Vagina (tissue), 2 donors: ENCODE measurements at places on chromosomes 16 and 17.

DNA sequence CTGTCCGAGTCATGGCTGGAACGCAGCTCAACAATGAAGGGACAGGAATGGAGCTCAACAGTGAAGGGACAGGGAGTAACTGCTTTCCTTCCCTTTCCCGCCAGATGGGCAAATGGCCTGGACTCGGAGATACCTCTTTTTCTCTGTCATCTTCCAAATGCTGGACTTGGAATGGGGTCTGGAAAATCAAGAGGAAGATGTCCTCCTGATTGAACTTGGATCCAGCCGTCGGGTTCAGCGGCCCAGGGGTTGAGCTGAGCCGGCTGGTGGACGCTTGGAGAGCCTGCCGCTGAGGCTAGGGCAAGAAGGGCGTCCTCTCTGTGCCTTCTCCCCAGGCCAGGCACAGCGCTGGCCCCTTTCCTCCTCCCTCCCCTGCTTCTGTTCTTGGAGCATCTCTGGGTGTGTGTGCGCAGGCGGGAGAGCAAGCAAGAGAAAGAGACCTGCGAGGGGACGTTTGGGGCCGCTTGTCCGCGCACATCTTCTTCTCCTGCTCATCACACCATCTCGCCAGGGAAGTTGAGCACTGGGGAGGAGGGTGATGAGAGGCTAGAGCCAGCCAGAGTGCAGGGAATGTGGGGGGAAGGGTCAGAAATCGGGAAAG, 6.6 kb downstream of the NEUROD2 start:
- DNase-seq = no peak
- H3K4me1 ChIP-seq = peaks cover 48% of the 10 kb centered on the region
- no peaks in the 10 kb centered on the region for H3K36me3 ChIP-seq
- no peak overlapping the region for H3K27ac ChIP-seq

GRCh38 chr17:77300016-77300686, 159.4 kb downstream of the SEC14L1 start:
- H3K4me1 ChIP-seq = peaks cover 13% of the 10 kb centered on the region
- no peaks in the 10 kb centered on the region for H3K36me3 ChIP-seq
- H3K4me3 ChIP-seq = no peak overlapping the region
- no peaks in the 10 kb centered on the region for H3K27me3 ChIP-seq
- no peak overlapping the region for H3K27ac ChIP-seq

DNA sequence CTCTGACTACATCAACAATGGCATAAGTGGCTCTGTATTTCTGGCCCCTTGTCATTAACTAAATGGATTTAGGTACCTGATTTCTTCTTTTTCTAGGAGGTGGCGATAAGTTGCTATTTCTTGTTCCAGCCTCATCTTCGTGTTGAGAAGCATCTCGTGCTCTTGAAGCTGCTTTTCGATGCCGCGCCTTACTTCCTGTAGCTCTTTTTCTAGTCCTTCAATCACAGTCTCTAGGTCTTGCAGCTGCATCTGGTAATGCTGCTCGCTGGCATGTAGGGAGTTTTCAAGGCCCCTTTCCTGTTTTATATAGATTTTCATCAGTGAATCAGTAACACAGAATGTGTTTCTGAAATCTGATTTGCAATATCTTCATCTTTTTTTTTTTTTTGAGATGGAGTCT, 5.1 kb downstream of the KRT222 start:
- H3K27ac ChIP-seq = no peak overlapping the region
- H3K27me3 ChIP-seq = no peaks in the 10 kb centered on the region
- DNase-seq = no peak
- no peaks in the 10 kb centered on the region for H3K4me1 ChIP-seq
- H3K4me3 ChIP-seq = no peak overlapping the region

GRCh38 chr16:87253536-87253935, 63.7 kb downstream of the C16orf95 start:
- no peaks in the 10 kb centered on the region for H3K4me1 ChIP-seq
- H3K4me3 ChIP-seq = no peak overlapping the region
- no peaks in the 10 kb centered on the region for H3K36me3 ChIP-seq
- no peak for DNase-seq
- H3K27me3 ChIP-seq = no peaks in the 10 kb centered on the region

DNA sequence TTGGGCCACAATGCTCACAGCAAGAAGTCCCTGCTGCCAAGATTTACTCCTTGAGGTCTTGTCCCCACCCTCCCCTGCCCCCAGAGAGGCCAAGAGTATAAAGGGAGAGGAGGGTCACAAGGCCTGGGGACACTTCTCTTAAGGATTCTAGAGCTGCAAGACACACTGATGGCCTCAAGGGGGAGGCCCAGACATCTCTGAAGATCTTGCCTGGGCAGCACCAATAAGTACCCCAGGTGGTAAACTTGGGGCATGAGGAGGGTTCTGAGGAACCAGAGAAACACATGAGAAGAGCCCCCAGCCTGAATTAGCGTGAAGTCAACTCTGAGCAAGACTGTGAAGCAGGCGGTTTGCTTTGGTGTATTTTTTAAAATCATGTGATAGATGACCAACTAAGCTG, 26.8 kb upstream of the MTMR4 start:
- DNase-seq = peak; percentile 65
- H3K36me3 ChIP-seq = no peaks in the 10 kb centered on the region
- no peaks in the 10 kb centered on the region for H3K27me3 ChIP-seq
- no peak overlapping the region for H3K4me3 ChIP-seq
- no peak overlapping the region for H3K27ac ChIP-seq

DNA sequence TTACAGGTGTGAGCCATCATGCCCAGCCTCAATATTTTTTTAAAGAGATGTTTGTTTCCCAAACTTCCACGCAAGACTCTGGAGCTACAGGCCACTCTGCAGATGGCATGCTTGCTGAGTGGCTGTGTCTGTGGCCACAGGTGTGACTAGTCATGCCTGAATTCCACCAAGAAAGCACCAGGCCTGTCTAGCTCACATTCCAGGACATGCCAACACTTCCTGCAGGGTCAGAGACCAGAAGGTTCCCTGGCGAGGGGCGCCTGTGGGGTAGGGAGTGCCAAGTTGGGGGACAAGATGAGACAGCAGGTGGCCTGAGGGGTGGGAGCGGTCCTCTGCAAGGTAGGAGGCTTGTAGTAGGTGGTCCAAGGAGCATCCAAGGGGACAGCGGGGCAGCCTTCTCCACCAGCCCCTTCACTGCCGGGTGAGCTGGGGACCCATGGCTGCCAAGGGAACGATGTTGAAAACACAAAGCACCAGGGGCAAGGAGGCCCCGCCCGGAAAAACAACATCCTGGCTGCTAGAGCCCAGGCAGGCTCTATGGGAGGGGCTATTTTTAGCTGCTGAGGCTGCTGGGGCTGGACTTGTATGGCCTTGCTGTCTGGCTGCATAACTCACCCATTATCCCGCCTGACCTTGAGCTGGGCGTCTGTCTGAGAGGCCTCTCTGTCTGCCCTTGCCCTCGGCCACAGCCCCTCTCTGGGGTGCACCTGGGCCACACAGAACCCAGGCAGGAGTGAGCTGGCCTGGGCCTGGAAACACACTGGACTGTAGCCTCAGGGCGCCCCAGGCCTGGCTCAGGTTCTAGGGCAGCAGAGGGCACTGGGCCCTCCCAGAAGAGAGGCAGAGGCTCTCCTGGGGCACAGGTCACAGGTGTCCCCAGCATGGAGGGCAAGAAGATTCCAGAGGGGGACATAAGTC, 5.7 kb downstream of the TRIM47 start:
- peaks cover 78% of the 10 kb centered on the region for H3K4me1 ChIP-seq
- no peaks in the 10 kb centered on the region for H3K27me3 ChIP-seq
- peaks cover 22% of the 10 kb centered on the region for H3K36me3 ChIP-seq

DNA sequence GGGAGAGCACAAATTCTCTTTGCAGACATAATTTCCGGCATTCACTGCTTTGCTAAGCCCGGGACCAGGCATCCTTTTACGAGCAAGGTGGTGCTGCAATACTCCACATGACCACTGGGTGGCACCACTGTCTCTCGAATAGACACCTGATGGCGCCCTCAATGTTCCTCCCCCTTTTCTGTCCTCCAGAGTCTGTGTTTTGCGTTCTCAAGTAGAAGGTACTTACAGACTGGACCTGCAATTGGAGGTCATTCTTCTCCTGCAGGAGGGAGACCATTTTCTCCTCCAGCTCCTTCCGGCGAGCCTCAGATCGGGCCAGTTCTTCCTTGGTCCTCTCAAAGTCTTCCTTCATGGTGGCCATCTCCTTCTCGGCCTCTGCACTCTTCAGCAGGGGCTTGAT, 45.2 kb downstream of the MYH13 start:
- no peak overlapping the region for H3K4me3 ChIP-seq
- no peak for DNase-seq
- no peaks in the 10 kb centered on the region for H3K36me3 ChIP-seq
- H3K4me1 ChIP-seq = no peaks in the 10 kb centered on the region

- H3K27ac ChIP-seq = no peak overlapping the region
- H3K27me3 ChIP-seq = no peaks in the 10 kb centered on the region
- DNase-seq = no peak
- H3K4me3 ChIP-seq = no peak overlapping the region
- H3K36me3 ChIP-seq = no peaks in the 10 kb centered on the region
- no peaks in the 10 kb centered on the region for H3K4me1 ChIP-seq
Measured at GRCh38 chr16:78571898-78572358, 472.5 kb downstream of the WWOX start.

DNA sequence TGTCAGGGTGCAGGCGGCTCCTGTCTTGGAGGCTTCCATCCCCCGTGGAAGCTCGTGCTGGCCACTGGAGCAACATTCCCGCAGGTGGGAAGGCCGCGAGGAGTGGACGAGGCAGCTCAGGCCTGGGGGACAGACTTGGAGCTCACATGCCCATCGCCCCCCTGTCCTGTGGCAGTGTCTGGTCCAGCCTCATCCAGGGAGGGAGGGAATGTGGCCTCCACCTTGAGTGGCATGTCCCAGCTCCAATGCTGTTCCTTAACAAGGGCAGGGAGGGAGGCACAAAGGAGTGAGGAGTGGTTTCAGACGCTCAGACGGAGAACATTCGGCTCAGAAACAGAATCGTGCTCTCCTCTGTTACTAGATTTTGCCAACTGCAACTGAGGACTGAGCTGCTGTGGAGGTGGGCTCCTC, 159.4 kb upstream of the CHMP6 start:
- H3K4me3 ChIP-seq = peak overlapping the region; percentile 51
- DNase-seq = no peak
- H3K27me3 ChIP-seq = no peaks in the 10 kb centered on the region
- H3K36me3 ChIP-seq = no peaks in the 10 kb centered on the region
- H3K4me1 ChIP-seq = peaks cover 22% of the 10 kb centered on the region
- peak overlapping the region; percentile 92 for H3K27ac ChIP-seq

- H3K27me3 ChIP-seq = no peaks in the 10 kb centered on the region
- no peaks in the 10 kb centered on the region for H3K4me1 ChIP-seq
- H3K36me3 ChIP-seq = no peaks in the 10 kb centered on the region
- H3K27ac ChIP-seq = no peak overlapping the region
- H3K4me3 ChIP-seq = no peak overlapping the region
- DNase-seq = no peak
Measured at GRCh38 chr16:6562986-6563385, 769.7 kb upstream of the RBFOX1 start.

DNA sequence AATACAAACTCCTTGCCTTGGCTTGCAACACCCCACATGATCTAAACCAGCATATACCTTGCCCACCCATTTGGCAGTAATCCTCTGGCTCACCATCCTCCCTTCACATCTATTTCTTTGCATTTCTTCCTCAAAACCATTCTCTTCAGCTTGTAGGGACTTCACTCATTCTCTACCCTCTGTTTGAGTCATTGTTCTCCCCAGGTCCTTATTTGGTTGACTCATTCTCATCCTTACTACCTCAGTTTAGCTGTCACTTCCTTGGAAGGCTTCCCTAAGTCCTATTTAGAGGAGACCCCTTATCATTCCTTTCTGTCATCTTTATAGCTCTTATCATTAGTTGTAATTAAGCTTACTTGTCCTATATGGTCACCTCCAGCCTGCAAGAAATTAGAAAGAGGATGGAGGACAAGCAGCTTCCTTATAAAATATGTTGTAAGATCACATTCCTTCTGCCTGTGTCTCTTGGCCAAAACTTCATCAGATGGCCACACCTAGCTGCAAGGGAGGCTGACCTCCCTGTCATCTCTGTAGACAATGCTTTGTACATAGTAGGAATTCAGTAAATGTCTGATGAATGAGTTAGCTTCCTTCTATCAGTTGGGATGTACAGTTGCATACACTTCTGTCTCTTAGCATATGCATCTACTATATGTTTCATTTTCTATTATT, 1.7 kb downstream of the TTC19 start:
- DNase-seq = no peak
- H3K27ac ChIP-seq = peak overlapping the region; percentile 93
- no peaks in the 10 kb centered on the region for H3K27me3 ChIP-seq

DNA sequence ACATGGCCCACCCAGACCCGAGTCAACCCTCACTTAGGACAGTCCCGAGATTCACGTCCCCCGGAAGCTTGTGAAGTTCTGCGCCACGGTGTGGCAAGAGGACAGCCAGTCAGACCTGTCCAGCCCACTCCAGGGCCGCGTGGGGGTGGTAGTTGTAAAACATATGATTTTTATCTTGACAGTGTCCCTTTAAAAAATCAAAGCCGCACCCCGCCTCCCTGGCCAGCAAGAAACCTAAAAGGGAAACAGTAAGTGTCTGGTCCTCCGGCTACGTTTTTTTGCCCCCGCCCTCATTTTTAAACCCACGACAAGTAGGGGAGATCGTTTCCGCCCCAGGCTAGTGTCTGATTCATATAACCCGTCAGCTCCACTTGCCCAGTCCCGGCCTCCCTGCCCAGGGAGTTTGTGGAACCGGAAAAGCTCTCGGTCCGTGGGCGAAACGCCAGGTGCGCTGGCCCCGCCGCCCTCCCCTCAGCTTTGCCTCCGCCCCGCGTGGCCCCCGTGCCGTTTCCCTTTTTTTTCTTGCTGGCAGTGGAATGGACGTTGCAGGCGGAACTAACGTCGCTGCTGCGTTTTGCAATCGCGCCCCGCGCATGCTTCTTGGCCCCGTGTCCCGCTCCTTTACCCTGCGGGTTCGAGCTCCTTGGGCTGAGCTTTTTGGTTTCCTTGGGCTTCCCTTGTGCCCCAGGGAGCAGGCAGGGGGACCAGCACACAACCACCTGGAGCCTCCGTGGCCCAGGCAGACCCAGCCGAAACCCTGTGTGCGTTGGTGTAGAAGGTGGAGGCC, 13.3 kb upstream of the NUDT16L1 start:
- H3K4me3 ChIP-seq = peak overlapping the region; percentile 35
- no peaks in the 10 kb centered on the region for H3K27me3 ChIP-seq
- no peak for DNase-seq
- peak overlapping the region; percentile 85 for H3K27ac ChIP-seq
- H3K36me3 ChIP-seq = peaks cover 29% of the 10 kb centered on the region

- no peaks in the 10 kb centered on the region for H3K27me3 ChIP-seq
- no peak overlapping the region for H3K4me3 ChIP-seq
- H3K27ac ChIP-seq = no peak overlapping the region
- no peak for DNase-seq
Measured at GRCh38 chr17:16250635-16251034, 33.6 kb downstream of the PIGL start.

GRCh38 chr16:54285414-54286089, 1.0 kb downstream of the IRX3 start:
- DNase-seq = no peak
- H3K27me3 ChIP-seq = peaks cover 3% of the 10 kb centered on the region
- H3K27ac ChIP-seq = peak overlapping the region; percentile 77
- H3K36me3 ChIP-seq = no peaks in the 10 kb centered on the region

DNA sequence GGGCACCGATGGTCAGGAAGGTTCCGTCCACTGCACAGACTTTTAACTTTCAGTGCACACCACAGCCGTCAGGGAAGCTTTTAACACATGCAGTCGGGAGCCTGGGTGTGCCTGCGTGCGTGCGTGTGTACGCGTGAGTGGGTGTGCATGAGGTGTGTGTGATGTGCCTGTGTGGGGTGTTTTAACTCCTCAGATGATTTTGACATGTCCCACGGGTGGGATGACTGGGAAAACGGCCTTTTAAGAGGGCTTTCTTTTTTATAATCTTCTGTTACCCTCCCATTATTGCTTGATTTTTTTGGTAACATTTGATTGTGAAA, 152.7 kb upstream of the CHMP6 start:
- no peaks in the 10 kb centered on the region for H3K36me3 ChIP-seq
- no peak overlapping the region for H3K27ac ChIP-seq
- DNase-seq = no peak
